GM23338 (cell line): ENCODE measurements at places on chromosomes 1 and 21. TPM values are rescaled to one million over a fixed set of nuclear protein-coding genes. Genes with fewer than 3 reads are reported as not detected.

GRCh38 chr1:87399264-87399663, 70.6 kb downstream of the LMO4 start:
- DNase-seq = no peak

DNA sequence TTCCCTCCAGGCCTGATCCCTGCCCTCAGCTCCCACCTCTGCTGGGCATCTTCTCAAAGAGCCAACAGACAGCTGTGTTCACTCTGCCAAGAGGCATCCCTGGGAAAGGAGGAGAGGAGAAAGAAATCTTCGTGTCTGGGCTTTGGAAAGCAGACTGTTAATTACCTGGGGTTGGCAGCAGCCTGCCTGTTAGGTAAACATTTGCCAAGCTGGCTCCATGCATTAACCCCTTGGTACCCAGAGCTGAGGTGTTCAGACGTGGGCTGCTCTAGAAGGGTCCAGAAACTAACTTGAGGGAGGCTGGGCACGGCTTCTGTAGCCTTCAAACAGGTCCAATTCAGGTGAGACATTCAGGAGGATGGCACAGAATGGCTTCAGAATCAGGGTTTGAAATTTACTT, 8.7 kb upstream of the EXTL1 start:
- DNase-seq = no peak

The ZNF593OS gene
- polyA plus RNA-seq = 0.68 and 1.1 TPM in 2 replicates

DNA sequence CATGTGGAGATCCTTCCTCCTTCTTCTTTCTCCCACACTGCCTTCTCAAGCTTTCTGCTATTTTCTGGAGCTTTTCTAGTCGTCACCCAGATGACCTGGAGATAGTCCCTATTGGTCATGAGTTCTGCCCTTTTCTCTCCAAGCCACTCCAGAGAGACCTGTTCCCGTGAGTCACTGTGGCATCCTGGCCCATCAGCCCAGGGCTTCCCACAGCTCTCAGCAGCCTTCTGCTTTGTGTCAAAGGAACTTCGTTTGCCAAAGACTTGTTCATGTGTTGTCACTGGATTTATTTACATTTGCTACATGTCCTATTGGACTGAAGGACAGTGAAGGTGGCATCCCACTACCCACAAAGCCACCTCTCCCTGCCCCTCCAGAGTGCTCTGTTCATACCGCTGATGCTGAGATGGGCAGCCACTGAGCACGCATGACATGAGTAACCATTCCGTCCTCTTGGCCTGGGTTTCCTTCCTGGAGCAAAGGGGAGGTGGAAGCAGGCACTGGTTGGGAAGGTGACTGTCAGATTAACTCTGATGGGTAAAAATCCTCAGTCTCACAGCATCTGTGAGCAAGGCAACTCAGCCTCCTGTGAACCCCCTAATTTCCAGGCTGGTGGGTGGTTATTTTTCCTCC, 119.2 kb downstream of the EDEM3 start:
- no peak for DNase-seq

GRCh38 chr1:58986996-58987767, 203.3 kb upstream of the JUN start:
- DNase-seq = no peak

DNA sequence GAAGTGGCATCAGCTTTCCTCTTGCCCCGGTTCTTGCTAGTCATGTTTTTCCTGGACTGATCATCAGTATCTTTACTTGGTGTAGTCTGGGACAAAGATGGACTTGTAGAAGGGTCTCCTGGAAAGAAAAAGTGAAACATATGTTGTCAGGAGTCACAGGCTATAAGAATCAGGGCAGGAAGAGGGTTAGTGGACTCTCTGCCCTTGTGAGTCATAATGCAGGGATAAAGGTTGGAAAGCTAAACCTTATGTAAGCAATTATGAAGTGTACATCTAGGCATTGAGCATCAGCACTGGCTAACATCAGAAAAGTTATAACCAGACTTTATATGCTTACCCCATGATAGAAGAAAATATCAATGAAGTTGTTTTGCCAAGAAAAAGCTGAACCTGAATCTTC, 51.2 kb downstream of the XKR8 start:
- no peak for DNase-seq

The FBXO2 gene
- 84.6 and 86.7 TPM in 2 replicates for polyA plus RNA-seq

The RNF115 gene
- polyA plus RNA-seq = 10.8 and 10.9 TPM in 2 replicates
